ENCODE measurements at places on chromosomes 5 and 9.

GRCh38 chr5:177973066-177973635, 22.9 kb downstream of the PROP1 start:
- no peak for DNase-seq

- DNase-seq, result no peak
Measured at GRCh38 chr9:108213511-108213910, 642.3 kb downstream of the ACTL7B start.

GRCh38 chr9:78463750-78464149, 166.8 kb downstream of the PSAT1 start:
- DNase-seq, result no peak

DNA sequence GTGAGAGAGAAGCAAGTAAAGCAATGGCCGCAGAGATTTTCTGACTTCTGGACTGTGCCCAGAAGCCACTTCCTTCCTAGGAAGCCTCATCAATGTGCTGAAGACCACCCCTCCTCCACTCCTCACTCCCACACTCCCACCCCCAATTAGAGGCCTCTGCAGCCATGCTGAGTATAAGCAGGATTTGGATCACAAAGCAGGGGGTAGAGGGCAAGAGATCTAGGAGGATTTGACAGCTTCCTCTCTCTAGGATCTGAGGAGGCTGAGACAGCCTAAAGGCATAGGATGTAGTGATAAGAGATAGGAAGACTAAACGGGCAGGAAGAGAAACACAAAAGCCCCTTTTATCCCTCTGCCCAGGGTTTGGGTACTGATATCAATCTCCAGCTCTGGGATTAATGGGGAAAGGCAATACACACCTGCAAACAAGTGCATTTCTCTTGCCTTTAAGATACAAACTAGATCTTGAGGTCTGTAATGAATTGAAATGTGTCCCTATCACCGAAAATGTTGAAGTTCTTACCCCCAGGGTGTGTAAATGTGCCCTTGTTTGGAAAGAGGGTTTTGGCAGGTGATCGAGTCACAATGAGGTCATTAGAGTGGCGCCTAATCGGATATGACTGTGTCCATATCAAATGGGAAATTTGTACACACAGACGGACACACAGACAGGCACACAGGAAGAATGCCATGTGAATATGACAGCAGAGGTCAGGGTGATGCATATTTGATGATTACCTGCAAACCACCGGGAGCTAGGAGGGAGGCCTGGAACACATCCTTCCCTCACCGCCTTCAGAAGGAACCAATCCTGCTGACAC, 28.5 kb downstream of the KCNV2 start:
- no peak for DNase-seq

- DNase-seq, result no peak
Measured at GRCh38 chr5:158841481-158842276, 258.0 kb downstream of the EBF1 start.

- no peak for DNase-seq
Measured at GRCh38 chr5:51104556-51104955, 278.7 kb upstream of the ISL1 start.

- DNase-seq, result no peak
Measured at GRCh38 chr9:120917929-120918762, 8.4 kb downstream of the TRAF1 start.

DNA sequence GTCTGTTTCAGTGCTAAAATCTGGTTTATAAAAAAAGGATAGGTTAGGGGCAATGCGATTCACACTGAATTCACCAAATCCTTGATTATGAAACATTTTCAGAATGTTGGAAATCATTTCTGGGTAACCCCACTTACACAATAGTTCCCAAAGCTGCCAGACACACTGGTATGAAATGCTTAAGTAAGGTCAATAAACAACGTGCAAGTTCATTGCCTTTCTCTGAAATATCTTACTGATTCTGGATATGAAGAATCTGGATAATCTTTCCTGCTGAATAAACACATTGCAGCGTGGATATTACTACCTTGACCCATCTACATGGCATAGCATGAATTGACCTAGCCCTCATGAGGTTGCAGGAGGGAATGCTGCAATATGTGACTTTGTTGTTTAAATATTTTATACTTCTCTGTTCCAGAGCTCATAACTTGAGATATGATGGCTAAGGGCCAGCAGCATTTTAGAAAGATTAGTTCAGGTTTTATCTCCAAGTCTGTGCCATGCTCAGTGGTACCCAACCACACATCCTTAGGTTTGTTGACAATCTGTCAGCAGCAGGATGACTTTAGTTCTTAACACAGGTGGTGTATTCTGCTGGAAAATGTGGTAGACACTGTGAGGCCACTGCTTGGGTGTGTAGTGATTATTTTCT, 121.0 kb downstream of the NREP start:
- DNase-seq, result no peak

DNA sequence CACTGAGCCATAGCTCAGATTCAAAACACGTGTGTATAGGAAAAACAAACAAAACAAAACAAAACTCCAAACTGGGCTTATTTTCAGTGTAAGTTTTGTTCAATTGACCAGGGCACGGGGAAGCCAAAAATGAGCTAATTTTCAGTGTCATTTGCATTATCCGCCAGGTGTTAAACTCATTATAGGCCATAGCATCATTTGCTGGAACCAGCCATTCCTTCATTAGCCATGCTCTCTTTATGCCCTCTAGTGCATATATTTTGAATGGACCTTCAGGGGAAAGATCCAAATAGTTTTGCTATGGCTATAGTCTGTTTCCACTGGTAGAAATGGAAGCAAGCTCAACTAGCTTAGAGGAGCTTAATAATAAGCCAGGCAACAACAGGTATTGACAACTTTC, 1205.2 kb upstream of the DMAC1 start:
- no peak for DNase-seq

GRCh38 chr9:135408476-135409254, 70.9 kb upstream of the PPP1R26 start:
- DNase-seq, result no peak

DNA sequence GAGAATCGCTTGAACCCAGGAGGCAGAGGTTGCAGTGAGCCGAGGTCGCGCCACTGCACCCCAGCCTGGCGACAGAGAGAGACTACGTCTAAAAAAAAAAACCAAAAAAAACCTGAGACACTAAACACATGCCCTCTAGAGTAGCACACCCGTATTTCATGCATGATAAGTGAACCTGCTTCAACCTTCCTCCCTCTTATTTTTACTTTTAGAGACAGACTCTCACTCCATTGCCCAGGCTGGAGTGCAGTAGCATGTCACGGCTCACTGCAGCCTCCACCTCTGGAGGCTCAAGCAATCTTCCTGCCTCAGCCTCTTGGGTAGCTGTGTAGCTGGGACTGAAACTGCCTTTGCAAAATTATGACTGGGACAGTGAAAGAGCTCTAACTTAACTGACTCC, 17.6 kb upstream of the NANS start:
- DNase-seq, result no peak

GRCh38 chr5:131959906-131960305, 14.4 kb upstream of the MEIKIN start:
- DNase-seq, result no peak

- no peak for DNase-seq
Measured at GRCh38 chr5:146878476-146879172, at the start of gene PPP2R2B. Gene PPP2R2B, minus strand, starts transcription at chr5:146878757.

GRCh38 chr5:151892393-151892792, 32.3 kb downstream of the GLRA1 start:
- DNase-seq, result no peak

GRCh38 chr5:39891376-39891775, 466.6 kb upstream of the DAB2 start:
- no peak for DNase-seq

DNA sequence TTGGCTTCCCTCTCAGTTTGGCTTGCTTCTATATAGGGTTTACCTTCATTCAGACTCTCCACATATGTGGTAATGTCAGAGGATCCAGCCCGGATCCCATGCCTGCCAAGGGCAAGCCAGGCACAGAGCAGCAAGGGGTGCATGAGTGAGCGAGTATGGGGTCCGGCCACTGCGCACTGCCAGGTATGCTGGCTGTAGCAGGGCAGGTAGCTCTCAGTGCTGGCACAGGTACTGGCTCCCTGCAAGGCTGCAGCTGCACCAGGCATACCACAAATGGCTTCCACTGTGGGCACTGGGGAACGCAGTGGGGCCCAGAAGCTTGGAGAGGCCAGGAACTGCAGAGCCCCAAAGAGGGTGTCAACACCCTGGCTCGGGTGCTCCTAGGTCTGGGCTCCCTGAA, 86.2 kb downstream of the GIN1 start:
- no peak for DNase-seq

DNA sequence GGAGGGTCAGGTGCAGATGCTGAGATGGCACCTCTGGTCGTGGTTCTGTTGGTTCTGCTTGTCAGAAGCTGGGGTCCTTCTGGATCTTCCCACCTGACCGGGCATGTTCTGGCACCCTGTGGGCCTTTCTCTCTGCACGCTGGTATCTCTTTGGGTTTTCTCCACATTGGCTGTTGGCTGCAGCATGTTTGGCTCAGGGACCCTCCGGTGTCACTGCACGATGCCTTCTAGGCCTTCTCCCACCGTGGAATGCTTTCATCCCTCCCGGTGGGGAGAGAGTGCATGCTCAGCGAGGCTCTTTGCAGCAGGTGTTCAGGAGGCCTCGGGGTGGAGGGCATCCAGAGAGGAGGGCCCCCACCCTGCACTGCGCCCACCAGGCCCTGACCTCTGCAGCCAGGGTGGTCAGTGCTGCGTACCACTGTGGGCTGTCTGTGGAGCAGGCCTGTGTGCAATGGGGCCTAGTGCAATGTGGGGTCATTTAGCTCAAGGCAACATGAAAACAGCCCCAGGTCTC, 119.4 kb downstream of the WNK2 start:
- DNase-seq, result no peak

DNA sequence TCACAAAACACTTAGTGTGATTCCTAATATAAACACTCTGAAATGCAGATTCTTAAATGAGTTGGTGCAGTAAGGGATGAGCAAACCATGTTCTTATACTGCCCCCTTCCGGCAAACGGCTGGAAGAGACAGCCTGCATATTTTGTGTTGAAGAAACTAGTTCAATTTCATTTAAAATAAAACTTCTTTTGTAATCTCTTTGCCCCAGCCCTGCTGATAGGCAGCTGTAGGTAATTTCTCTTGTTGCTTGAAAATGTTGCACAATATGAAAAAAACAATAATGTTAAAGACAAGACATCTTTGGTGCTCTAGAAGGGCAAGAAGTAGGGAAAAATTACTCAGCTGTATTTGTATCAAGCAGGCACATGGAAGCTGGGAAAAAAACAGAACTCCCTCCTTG, 89.7 kb upstream of the CCNG1 start:
- no peak for DNase-seq

GRCh38 chr5:140175367-140176030, 511 bp downstream of the CYSTM1 start:
- peak; percentile 23 for DNase-seq

GRCh38 chr9:107422189-107423185, 67.1 kb downstream of the KLF4 start:
- DNase-seq, result no peak

GRCh38 chr5:8912106-8912505, 633.8 kb downstream of the SEMA5A start:
- no peak for DNase-seq

DNA sequence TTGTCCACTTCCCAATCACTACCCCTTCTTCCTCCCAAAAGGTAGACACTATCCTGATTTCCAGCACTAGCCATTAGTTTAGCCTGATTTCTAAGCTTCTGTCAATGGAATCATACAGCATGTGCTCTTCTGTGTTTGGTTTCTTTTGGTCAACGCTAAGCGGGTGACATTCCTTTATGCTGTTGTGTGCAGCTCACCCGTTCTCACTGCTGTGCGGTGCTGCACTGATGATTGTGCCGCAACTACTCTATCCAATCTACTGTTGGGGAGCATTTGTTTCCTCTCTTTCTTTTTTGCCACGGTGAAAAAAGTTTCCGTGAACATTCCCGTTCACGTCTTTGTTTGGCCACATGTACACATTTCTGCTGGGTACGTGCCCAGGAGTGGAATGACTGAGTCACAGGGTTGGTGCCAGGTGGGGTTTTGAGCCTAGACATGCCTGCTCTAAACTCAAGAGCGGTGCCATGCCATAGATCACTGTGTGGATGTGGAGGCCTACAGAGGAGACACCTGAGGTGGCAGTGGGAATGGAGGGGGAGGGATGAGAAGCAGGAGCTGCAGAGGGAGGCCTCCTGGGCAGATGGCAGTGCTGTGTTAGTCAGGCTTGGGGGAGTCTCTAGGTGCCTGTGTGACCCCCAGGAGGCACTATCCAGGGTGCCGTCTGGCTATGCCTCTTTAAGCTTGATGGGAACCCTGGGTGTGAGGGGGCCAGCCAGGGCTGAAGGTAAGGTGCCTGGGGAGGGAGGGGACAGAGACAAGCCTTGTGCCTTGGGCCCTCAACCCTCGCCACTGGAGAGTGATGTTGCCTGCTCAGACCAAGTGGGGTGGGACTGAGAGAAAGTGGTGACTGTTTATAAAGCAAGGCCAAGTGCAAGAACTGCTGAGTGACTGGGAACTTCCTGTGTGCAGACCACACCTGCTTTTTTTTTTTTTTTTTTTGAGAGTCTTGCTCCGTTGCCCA, 11.4 kb upstream of the ANKRD33B start:
- no peak for DNase-seq

DNA sequence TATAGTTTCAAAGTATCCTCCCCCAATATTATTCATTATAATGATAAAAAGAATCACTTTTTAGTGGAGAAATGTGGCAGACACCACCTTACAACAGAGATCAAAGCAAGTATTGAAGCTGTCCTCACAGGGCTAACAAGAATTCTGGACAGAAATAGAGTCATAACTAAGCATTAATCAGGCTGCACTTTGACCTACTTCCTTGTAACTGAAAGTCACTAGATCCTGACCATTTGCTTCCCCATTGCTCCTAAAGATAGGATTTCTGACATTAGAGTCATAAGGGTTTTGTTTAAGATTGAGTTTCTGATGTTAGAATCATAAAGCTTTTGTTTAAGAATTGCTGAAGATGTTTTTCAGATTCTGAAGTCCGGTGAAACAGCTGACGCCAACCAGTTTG, 159.7 kb downstream of the ATP10B start:
- DNase-seq, result no peak

DNA sequence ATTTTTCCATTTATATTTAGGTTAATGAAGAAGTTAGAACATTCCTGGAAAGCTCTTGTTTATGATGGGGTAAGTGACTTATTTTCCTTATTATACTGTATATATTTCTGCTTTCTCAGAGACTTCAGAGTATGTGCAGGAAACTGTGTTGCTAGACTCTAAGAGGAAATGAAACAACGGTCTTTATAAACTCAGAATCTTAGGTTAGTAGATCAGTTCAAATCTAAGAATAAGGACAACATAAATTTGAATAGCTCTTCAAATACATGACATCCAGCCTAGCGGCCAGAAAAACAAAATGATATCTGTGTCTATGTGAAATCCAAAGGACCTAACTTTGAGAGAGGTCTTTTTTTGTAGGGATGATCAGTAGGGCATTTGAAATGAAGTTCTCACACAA, 94.3 kb downstream of the PRKACG start:
- no peak for DNase-seq

DNA sequence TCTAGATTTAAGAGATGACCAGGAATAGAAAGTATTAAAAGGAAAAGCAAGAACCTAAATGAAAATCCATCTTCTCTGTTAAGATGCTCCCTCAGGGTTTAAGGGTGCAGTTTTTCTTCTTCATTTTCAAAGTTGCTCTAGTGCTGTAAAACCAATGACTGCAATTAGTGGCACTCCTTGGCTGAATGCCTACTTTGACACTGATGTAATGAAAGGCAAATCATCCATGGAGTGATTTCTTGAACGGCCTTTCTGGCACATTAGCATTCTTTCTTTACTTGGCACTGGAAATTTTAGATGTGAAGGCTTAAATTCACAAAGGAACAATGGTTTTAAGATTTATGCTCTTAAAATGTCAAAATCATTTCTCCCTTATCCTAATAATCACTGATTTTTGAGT, 19.3 kb upstream of the ISCA1 start:
- DNase-seq, result no peak

GRCh38 chr5:172481011-172481800, 26.9 kb upstream of the SH3PXD2B start:
- DNase-seq, result no peak
